Natural killer cell (primary cell): ENCODE measurements at places on chromosomes 6 and 20. TPM values are rescaled to one million over a fixed set of nuclear protein-coding genes. Genes with fewer than 3 reads are reported as not detected.

DNA sequence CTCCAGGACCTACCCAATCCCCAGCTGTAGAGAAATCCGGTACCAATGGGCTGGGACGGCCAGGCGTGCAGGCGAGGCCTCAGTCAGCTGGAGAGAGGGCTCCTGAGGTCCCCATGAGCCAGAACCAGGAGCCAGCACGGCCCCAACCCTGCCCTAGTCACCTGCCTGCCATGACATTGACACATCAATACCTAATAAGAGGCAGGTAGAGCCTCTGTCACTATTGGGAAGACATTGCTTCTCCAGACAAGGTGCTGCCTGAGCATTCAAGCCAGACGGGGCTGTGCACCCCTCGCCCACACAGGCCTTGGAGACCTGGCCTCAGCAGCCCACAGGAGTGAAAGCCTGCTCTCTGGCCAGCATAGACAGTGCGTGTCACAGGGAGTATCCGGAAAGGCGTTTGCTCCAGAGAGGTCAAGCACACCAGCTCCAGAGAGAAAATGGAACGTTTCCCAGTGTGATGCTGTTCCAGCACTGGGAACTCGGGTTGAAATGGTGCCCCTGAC, 3.5 kb downstream of the DLL1 start:
- DNase-seq, result peak; percentile 11

DNA sequence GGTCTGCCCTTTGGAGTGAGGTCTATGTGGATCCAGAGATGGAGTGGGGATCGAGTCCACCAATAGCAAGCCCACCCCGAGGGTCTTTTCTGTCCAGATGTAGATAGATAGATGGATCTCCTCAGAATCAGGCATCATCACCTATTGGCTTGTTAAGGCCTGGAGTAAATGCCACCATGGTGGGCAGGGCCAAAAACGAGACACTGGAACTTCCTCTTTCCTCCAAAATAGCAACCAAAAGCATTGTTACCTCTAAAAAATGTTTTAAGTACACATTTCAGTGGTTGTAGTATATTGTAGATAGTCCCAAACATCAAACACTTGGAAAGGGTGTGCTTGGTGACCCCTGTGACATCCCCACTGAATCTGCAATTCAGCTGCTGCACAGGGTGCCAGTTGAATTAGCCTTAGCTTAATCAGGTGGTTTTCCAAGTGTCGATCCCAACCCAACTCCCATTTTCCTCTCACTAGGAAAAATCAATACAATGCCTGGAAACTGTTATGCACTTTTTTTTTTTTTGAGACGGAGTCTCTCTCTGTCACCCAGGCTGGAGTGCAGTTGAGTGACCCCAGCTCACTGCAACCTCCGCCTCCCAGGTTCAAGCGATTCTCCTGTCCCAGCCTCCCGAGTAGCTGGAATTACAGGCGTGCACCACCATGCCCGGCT, 35.0 kb upstream of the NELFCD start:
- no peak for DNase-seq

NKX2-2 gene
- total RNA-seq, result not detected

- DNase-seq, result peak; percentile 24
Measured at GRCh38 chr6:106334646-106335448, 9.3 kb upstream of the ATG5 start.

ENPP5 gene
- 9.6 TPM for total RNA-seq

DNA sequence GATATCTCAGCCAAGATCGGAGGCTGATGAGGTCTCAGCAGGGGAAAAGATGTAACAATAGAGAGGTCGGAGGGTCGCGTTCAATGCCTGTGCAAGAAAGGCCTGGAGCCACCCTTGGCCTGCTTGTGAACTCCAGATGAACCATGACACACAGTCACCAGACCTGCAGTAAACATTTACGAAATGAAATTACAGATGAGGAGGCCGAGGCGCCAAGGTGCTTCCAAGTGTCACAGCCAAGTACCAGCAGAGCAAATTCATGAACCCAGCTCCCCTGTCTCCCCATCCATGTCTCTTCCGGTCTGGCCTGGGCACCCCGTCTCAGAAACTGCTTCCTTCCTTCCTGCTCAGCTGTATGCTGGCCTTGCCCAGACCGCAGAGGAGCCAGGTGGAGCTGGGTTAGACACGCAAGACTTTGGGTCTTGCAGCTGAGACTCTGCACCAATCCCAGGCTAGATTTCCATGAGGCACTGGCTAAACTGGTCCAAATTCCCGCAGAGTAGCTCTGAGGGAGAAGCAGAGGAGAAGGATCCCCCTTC, 48.1 kb downstream of the CHMP4B start:
- no peak for DNase-seq

RSPO4 gene
- 0.09 TPM for total RNA-seq

DNA sequence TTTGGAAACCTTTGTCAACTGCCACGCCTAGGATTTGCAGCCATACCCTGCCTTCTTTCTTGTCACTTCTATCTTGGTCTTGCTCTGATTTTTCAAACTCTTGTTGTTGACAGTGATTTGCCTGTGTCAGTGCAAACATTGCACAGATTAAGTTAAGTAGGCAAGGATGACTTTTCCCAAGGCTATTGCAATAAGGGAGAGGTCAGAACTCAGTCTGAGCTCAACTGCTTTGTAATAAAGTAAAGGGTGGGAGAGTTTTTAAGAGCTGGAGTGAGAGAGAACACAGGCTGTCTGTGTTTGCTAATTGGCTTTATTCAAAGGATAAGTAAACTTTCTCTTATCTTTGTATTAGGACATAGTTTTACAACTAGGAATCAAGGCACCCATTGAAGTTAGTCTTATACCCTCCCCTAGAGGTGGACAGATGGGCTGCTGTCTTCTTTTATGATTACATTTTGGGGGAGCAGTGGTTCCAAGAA, 448.6 kb downstream of the PHF3 start:
- no peak for DNase-seq

PPP1R14C gene
- not detected for total RNA-seq

BEND3 gene
- total RNA-seq, result 1.3 TPM

- DNase-seq, result no peak
Measured at GRCh38 chr20:63321148-63321831, 28.3 kb downstream of the COL20A1 start.

GRCh38 chr6:95866732-95867131, 149.0 kb upstream of the FUT9 start:
- DNase-seq, result peak; percentile 2

DNA sequence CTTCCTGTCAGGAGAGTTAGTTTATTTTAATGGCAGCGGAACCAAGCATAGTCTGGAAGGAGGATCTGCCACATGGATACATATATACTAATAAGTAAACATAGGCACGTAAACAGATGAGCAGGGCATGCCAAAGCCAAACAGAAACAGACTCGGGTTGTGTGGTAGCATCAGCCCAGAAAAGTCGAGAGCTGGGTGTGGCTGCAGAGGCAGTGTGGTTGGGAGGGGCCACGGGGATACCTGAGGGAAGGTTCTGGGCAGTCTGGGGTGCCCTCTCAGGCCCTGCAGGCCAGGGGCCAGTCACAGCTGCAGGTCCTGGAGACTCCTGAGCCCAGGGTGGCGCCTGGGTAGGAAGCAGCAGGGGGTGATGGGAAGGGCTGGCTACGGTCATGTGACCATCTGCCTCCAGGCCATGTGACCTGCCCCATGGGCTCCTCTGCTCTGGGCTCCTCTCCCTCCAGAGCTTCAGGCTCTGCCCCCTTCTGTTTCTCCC, 42.8 kb upstream of the MRPS10 start:
- DNase-seq, result no peak

EBF4 gene
- 21.7 TPM for total RNA-seq

LY6G6F gene
- 3.2 TPM for total RNA-seq

SLC17A9 gene
- 22.3 TPM for total RNA-seq

DNA sequence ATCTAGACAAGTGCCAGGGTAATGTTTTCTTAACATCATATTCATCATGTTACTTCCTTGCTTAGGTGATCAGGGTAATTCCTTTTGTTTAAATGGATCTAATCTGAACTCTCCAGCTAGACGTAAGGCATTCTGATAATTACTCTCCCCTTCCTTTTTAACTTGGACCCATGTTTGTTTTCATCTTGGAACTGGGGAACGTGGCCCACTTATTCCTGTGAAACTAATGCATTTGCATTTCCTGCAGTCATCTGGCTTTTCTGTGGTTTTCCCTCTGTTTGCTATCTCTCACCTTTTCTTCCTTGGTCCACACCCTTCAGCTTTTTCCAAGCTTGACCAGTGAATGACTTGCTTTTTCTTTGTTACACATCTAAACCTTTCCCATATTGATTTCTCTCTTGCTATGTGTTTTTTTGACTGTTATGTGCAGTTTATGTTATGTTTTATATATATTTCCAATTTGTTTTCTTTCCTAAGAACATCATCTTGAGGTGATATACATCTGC, 33.3 kb downstream of the SLX4IP start:
- DNase-seq, result no peak

DNA sequence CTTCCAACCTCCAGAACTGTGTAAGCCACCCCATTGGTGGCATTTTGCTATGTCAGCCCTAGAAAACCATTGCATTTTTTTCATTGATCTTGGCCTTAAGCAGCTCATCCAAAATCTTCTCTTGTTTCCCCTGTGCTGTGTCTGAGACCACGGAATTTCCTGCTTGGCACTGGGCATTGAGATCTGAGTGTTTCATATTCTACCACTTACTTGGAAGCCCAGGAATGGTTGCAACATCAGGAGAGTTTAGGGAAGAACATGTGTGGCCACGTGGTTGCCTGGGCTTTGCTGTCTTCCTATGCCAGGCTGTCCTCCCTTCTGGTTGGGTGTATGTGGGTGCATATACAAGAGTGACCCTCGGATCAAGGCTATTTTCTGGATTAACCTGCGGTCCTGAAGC, 139.3 kb upstream of the PMEPA1 start:
- DNase-seq, result no peak

GRCh38 chr6:26021001-26021349, 58.4 kb downstream of the TRIM38 start:
- DNase-seq, result no peak

- DNase-seq, result peak; percentile 41
Measured at GRCh38 chr6:30443657-30444450, 45.5 kb upstream of the HLA-E start.

GRCh38 chr6:40810171-40810570, 223.0 kb upstream of the LRFN2 start:
- no peak for DNase-seq

BPI gene
- not detected for total RNA-seq

DNA sequence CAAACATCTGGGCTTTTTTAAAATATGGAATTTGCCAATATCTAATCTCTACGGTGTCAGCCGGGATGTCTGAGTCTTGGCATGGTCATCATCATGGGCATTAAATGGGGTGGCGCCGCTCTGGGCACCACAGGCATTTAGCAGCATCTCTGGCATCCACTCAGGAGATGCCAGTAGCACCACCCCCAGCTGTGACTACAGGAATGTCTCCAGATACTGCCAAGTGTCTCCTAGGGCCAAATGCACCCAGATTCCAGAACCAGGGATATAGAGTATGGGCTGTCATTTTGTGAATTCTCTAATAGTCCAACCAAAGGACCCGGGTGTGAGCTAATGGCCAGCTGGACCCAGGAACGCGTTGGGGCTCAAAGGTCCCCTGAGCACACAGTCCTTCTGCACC, 361.0 kb downstream of the TAF4 start:
- no peak for DNase-seq

DNA sequence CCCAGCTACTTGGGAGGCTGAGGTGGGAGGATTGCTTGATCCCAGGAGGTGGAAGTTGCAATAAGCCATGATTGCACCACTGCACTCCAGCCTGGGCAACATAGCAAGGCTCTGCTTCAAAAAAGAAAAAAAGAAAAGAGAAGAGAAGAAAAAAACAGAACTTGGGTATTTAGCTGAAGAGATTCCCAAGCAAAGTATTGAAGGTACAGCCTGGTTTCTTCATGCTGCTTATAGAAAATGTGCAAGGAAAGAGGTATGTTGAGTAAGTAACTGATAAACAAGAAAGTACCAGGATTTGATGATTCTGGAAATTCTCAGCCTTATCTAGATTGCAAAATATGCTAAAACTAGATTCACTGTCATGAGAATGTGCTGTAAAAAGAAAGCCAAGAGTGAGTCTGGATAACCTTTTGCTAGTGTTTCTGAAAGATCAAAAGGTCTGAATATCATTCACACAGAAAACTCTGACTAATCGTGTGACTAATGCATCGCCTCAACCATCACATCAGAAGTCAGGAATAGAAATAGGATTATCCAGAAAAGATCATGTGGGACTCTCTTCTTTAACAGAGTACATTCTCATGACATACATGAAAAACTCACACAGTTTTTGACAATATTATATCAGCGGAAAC, 32.4 kb upstream of the NOP56 start:
- no peak for DNase-seq

HLA-DQA2 gene
- total RNA-seq, result 15.2 TPM

DNA sequence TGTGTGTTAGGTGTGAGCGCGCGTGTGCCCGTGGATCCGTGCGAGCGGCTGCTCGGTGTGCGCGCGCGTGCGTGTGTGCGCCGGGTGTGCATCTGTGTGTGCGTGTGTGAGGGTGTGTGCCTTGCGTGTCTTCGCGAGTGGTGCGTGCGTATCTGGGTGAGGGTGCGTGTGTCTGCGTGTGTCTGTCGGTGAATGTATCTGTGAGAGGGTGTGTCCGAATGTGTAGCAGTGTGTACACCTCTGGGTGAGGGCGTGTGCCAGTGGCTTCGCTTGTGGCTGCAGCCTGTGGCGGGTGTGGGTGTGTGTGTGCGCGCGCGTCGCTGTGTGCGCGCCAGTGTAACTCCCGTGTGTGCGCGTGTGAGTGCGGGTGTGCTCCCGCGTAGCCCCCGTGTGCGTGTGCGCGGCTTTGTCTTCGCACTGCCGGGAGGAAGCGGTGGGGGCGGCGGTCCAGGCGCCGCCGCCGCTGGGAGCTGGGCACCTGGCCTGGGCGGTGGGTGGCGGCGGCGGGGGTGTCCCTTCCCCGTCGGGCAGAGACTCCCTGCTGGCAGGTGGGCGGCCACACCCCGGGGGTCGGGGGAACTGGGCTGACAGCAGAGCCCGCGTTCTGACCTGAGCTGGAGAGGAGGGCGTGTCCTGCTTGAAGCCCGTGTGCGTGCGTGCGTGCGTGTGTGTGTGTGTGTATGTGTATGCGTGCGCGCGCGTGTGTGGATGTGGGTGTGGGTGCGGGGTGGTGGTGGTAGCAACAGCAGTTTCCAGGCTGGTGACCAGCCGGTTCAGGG, 61.3 kb upstream of the EPB41L1 start:
- DNase-seq, result no peak

BPIFB2 gene
- not detected for total RNA-seq

PCK1 gene
- not detected for total RNA-seq

- no peak for DNase-seq
Measured at GRCh38 chr6:37287519-37288157, 29.7 kb upstream of the TMEM217 start.

KCNK15 gene
- not detected for total RNA-seq

- no peak for DNase-seq
Measured at GRCh38 chr20:62053465-62054196, 12.1 kb downstream of the TAF4 start.

GRCh38 chr20:38228436-38228835, 32.1 kb downstream of the KIAA1755 start:
- DNase-seq, result no peak

GRCh38 chr6:39370390-39370789, 47.9 kb upstream of the KCNK16 start:
- DNase-seq, result no peak
